Fibroblast of skin of right biceps (primary cell): ENCODE measurements at places on chromosomes 11 and 22.

- DNase-seq, result peak; percentile 60
These were observed 66.7 kb upstream of the NECTIN1 start for GRCh38 chr11:119795690-119796089.

- DNase-seq, result no peak
These were observed 635.5 kb upstream of the CCDC90B start for GRCh38 chr11:83921447-83922192.

- DNase-seq, result peak; percentile 86
These were observed 119.7 kb downstream of the RCN1 start for GRCh38 chr11:32210556-32210955.

- DNase-seq, result peak; percentile 64
These were observed 4.6 kb downstream of the HYLS1 start for GRCh38 chr11:125892071-125892470.

DNA sequence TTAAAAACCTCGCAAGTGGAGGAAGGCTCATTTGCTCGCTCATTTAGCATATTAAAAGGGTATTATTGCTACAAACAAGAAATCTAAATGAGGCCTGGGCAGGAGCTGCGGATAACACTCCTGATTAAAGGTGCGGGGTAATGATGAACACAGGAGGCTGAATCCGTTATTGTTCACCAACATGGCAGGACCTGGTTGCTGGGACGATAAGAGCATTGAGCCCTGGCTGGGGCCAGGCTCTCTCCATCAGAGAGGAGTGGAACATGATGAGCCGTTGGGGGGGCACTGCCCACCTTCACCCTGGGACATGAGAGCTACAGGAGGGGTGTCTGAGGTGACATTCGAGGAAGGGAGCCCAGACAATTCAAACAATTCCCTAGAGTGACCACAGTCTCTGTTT is 211.7 kb downstream of the NXPE2 start:
- no peak for DNase-seq

GRCh38 chr11:118921929-118922744 is 3.6 kb downstream of the BCL9L start:
- peak; percentile 76 for DNase-seq

DNA sequence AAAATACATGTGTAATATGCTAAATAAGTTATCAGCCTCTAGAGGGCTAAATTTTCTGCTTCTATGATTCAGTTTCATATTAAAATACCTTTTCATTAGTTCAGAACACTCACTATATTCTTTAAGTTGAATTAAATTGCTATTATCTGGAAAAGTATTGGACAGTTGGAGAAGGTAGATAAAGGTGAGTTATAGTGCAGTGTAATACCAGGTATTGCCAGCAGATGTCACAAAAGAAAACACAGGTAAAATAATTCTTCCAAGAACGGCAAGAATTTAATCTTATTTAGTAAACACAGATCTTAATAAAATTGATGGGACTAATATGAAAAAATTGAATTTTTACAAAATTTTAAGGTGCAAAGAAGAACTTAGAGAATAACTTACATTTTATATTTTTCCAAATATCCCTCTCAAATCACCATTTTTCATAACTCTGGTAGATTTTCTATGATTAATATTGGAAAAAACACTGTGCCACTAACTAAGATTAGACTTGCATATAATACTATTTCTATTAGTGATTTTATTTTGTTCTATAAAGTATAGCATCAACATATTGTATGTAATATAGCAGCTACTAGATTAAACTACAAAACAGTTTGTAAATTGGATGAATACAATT is 1.7 kb upstream of the LRRC4C start:
- DNase-seq, result no peak

GRCh38 chr22:37923927-37924326 is 17.8 kb downstream of the MICALL1 start:
- DNase-seq, result no peak

GRCh38 chr22:44202261-44202789 is 21.6 kb downstream of the PARVG start:
- DNase-seq, result peak; percentile 91

GRCh38 chr22:38798496-38798895 is 4.6 kb upstream of the DNAL4 start:
- no peak for DNase-seq

DNA sequence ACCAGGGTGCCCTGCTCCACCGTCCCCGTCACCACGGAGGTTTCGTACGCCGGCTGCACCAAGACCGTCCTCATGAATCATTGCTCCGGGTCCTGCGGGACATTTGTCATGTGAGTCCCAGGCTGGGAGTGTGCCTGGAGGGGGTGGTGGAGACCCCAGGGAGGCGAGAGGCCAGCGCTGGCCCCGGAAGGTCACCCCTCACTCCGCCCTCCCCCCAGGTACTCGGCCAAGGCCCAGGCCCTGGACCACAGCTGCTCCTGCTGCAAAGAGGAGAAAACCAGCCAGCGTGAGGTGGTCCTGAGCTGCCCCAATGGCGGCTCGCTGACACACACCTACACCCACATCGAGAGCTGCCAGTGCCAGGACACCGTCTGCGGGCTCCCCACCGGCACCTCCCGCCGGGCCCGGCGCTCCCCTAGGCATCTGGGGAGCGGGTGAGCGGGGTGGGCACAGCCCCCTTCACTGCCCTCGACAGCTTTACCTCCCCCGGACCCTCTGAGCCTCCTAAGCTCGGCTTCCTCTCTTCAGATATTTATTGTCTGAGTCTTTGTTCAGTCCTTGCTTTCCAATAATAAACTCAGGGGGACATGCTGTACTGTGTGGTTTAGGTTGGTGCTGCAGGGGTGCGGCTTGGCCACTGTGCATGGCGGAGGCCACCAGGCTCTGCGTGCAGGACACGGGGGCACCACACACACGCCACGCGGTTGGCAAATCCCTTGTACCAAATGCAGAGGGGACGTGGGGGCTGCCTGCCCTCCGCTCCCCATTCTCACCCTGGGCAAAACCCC is 35.4 kb downstream of the MUC2 start:
- no peak for DNase-seq

- DNase-seq, result no peak
These were observed 18.1 kb downstream of the FAM168A start for GRCh38 chr11:73579641-73580434.

DNA sequence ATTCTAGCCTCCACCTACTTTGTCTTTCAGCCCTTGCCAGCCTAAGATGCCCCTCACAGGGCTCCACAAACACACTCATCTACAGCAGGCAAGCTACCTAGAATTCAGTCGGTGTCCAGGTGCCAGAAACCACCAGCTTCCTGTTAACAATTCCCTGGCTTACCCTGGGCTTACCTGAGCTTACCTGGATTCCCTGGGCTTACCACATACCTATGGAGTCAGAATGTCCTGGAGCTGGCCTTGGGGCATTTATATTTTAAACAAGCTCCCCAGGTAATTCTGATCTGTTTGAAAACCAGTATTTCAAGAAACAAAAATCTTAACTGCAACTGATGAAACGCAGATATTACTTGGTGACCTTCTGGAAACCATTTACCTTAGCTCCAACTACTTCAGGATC is 123.6 kb downstream of the SLC1A2 start:
- DNase-seq, result no peak
